ENCODE measurements at places on chromosomes 2 and 18. TPM values are rescaled to one million over a fixed set of nuclear protein-coding genes. Genes with fewer than 3 reads are reported as not detected.

- DNase-seq, result no peak
Measured at GRCh38 chr2:177882501-177882900, 190.1 kb downstream of the PDE11A start.

DNA sequence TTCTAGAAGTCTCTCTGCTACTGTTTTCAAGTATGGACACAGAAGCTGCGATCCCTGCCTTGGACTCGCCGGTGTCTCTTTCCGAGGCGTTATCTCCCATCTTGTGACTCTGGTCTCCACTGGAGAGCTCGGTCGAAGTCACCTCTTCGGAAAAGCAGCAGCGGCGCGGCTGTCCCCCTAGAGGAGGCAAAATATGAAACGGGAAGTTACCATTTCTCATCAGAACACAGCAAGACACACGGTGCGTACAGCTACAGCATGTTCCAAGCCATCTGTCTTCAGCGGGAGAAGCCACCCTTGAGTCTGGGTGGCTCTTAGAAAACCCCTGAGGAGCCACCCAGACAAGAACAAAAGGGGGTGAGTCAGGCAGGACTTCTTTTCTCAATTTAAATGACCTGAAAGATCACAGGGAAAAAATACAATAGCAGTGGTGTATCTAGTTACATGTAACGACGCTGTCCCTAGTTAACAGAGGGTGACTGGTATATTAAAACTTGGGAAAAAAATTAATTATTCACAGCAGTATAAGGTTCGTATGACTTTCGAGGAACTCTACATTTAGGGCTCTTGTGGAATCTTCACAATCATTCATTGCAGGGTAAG is 114.8 kb downstream of the ZNF516 start:
- DNase-seq, result peak; percentile 68

Gene AQP4
- not detected for total RNA-seq

Gene PROM2
- total RNA-seq, result 0.39 TPM

Gene ANKRD23
- total RNA-seq, result 2.8 TPM

Gene SPIRE1
- 39.8 TPM for total RNA-seq

All from mesenteric fat pad (tissue), 1 donor.